GM12892 (cell line): ENCODE measurements at places on chromosomes 2 and 18.

GRCh38 chr2:119826370-119826961, 66.7 kb downstream of the PTPN4 start:
- DNase-seq: no peak

- DNase-seq: no peak
Measured at GRCh38 chr2:54551123-54551756, 95.1 kb downstream of the SPTBN1 start.

DNA sequence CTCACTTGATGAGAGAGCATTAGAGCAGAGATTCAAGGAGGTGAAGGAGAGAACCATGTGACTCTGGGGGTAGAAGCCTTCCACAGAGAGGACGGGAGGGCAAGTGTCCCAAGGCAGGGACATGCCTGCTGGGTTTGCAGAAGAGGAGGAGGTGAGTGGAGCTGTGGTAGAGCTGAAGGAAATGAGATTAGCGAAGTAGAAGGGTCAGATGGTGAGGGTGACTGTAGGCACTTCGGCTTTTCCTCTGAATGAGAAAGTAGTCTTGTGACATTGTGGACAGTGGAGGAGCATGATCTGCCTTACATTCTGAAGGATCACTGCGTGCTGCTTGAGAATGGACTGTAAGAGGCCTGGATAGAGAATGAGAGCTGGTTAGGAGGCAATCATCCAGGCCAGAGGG, 126.0 kb downstream of the NXPH2 start:
- DNase-seq: no peak

GRCh38 chr2:222424276-222424728, at the start of gene SGPP2:
Gene SGPP2 (plus strand): TSS chr2:222424543. CDS start chr2:222424603, 60 bp downstream.
- peak; percentile 41 for DNase-seq

- DNase-seq: no peak
Measured at GRCh38 chr2:118584062-118584749, 263.2 kb downstream of the EN1 start.

- no peak for DNase-seq
Measured at GRCh38 chr2:173119069-173119807, 43.6 kb downstream of the MAP3K20 start.

- DNase-seq: peak; percentile 15
Measured at GRCh38 chr2:202965810-202966460, 48.7 kb upstream of the NBEAL1 start.

DNA sequence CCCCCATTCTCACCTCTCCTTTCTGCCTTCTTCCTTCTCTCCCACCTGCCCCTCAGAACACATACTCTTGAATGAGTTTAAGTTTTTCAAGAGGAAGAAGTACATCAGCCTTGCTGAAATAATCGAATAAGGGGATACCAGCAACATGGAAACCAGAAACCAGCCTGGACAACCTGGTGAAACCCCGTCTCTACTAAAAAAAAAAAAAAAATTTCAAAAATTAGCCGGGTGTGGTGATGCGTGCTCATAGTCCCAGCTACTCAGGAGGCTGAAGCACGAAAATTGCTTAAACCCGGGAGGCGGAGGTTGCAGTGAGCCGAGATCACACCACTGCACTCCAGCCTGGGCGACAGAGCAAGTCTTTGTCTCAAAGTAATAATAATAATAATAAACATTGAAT, 75.0 kb upstream of the SLC1A4 start:
- no peak for DNase-seq

DNA sequence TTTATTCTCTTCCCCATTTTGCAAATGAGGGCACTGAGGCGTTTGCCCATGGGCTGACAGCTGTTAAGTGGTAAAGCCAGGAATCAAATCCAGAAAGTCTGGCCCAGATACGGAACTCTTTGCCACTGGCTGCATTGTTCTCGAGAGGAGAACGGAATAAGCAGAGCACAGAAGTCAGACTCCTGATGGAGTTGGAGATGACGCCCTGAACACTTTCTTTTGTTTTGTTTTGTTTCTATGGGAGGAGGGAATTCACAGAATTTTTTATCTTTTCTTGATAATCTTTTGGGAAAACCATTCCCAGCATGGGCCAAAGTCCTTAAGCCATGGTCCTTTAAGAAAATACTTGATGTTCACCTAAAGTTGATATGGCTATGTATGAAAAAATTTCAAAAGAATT, 322.2 kb downstream of the RDH14 start:
- DNase-seq: no peak

DNA sequence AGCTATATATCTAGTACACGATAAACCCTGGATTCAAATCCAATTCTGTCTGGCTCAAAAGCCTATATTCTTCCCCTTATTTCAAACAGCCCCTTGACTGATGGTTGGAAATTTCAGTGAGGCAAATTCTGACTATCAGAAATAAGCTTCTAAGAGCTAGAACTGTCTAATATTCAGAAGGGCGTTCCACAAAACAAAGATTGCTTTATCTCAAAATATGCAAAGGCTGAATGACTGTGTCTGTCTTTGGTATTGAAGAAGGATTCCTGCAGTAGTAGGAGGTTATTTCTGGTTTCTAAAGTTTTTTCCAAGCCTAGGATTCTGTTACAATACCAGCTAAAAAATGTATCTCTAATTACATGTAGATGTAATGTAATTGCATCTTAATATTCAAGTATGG, 31.1 kb downstream of the DRC1 start:
- no peak for DNase-seq

DNA sequence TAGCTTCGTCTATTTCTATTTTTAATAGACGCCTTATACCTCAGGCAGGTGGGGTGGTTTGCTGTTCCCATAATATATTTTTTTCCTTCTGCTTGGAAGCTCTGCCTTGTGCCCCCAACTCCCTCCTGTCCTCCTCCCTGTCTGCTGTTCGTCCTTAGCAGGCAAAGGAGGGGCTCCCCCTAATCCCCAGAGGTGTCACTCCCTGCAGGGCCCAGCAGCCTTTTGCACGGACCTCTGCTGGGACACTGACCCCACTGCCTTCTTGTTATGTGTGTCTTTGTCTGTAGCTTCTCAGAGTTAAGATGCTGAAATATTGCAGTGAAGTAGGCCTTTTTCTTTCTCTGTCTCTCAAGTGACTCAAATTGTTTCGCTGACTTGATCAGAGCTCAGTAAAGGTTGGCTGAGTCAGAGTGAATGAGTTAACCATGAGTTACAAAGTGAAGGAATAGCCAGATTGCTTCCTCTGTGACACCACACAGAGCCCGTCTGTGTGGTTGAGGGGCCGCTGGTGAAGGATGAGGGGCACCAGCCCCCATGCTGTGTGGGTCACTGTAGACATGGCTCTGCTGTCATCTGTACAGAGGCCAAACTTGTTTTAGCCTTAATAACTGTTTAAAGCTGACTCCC, 47.7 kb downstream of the PRKCE start:
- no peak for DNase-seq

- DNase-seq: no peak
Measured at GRCh38 chr2:171813729-171814128, 80.3 kb downstream of the SLC25A12 start.

DNA sequence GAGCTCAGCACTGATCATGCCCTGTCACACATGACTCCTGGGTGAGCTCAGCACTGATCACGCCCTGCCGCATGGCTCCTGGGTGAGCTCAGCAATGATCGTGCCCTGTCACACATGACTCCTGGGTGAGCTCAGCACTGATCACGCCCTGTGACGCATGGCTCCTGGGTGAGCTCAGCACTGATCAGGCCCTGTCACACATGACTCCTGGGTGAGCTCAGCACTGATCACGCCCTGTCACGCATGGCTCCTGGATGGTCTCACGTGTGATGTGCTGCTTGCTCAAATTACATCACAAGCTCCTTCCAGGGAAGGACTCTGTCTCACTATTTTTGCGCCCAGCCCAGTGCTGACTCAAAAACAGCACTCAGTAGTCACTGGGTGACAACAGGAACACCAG, 258.0 kb downstream of the HDAC4 start:
- DNase-seq: no peak

DNA sequence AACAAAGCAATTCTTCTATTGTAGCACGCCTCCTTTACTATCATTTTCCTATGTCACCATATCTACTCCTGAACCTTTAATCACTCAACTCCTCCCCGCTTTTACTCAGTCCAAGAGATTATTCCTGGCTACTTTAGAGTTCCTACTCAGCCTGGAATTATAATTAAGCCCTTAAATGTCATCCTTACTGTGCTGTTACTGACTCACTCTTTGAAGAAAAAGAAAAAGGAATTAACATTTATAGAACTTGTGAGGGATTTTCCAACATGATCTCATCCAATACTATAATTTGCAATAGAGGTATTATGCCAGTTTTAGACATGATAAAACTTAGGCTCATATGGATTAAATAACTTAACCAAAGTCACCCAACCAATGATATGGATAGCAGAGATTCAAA, 61.7 kb downstream of the CCDC88A start:
- DNase-seq: no peak

DNA sequence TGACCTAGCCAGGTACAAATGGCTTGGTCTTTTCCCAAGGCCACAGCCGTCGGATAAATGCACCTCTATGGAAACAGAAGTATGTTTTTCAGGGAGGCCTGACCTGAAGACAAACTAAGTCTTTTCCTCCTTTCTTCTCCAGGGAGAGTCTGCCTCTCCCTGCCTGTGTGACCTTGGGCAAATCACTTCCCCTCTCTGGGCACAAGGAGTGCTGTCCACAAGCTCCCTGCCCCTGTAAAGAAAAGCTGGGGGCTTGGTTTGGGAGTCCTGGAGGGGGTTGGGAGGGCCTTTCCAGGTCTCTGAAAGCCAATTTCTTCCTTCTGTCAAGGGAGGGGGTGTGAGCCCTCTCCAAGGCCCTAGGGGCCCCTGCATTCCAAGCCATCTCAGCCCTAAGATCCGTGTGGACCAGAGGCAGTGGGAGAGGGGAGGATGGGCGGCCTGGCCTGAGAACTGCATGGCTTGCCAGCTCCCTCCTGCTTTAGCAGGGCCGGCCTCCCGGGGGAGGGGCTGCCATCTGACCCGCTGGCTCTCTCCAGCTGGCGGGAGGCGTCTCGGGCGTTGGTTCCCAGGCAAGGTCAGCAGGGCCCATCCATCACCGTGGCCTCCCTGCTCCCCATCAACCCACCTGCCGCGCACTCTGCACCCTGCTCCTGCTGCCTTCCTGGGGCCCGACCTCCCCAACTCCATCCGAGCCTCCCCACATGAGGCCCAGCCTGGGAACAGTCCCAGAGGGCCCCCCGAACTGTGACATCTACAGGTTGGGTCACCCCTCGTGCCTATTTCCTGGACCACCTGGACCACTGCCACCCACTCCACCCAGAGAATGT, 61.4 kb downstream of the SMAD7 start:
- DNase-seq: no peak

DNA sequence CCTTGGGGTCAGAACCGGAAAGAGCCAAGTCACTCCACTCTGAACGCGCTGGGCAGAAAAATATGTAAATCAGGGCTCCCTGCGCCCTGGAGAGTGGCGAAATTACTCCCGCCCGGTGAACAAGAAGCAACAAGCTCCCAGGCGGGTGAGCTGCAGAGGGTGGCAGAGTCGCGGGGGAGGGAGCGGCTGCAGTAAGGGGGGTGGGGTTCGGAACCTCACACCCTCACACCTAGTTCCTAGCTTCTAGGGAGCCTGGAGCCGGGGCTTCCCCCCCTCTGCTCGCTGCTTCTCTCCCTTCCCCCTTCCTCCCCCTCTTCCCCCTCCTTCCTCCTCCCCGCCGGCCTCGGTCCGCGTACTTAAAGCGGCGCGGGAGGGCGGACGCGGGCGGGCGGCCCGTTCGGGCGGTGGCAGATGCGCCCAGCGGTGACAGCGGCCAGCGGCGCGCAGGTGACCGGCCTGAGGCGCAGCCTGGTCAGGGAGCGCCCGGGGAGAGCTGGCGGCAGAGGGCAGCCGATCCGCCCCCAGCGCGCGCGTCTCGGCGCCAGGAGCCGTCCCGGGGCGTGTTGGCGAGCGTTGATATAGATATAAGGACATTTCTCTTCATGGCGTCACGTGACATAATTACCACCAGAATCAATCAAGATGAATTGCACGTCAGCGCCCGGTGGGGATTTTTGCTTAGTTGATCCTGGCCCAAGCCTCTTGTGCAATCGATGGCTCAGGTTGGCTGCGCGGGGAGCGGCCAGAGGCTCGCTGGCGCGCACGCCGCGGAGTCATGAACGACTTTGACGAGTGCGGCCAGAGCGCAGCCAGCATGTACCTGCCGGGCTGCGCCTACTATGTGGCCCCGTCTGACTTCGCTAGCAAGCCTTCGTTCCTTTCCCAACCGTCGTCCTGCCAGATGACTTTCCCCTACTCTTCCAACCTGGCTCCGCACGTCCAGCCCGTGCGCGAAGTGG, at the start of gene HOXD11:
TSS of gene HOXD11 (plus strand) at position 700 of the 959 bp plus-strand sequence. CDS start at position 776, 76 bp downstream.
- DNase-seq: no peak

GRCh38 chr18:499776-500631, 497 bp downstream of the COLEC12 start:
- DNase-seq: no peak
